ENCODE measurements at places on chromosomes 6 and 20.

- DNase-seq, result peak; percentile 61
These were observed 211.9 kb upstream of the RNF24 start for GRCh38 chr20:4227085-4227821.

- no peak for DNase-seq
These were observed 283.7 kb downstream of the BTBD3 start for GRCh38 chr20:12201289-12201991.

DNA sequence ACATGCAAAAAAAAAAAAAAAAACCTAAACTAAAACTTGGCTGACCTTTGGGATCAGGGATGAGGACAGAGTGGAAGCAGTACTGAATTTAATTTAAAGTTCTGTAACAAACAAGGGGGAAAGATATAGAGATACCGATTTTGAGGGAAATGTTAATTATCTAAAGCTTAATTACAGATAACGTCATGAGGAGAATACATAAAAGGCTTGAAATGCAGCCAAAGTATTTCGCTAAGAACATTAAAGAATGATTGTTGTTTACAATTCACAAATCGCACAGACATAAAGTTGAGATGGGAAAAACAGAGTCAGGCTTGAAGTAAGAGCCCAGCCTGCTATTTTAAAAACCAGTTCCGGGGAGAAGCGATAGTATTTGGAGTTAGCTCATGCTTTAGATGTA, 208.0 kb upstream of the SASH1 start:
- no peak for DNase-seq

- DNase-seq, result no peak
These were observed 192.5 kb upstream of the MCHR2 start for GRCh38 chr6:100186552-100186951.

DNA sequence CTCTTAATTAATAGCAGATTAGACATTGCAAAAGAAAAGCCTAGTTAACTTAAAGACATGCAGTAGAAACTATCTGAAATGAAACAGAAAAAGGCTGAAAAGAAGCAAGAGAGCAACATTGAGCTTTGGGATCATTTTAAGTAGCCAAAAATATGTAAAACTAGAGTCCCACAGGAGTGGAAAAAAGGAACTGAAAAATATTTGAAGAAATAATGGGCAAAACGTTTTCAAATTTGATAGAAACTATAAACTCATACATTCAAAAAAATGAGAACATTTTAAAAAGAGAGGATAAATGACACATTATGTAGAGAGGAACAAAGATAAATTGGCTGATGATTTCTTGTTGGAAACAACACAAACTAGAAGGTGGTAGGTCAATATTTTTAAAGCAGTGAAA, 166.1 kb upstream of the AKAP12 start:
- DNase-seq, result no peak

DNA sequence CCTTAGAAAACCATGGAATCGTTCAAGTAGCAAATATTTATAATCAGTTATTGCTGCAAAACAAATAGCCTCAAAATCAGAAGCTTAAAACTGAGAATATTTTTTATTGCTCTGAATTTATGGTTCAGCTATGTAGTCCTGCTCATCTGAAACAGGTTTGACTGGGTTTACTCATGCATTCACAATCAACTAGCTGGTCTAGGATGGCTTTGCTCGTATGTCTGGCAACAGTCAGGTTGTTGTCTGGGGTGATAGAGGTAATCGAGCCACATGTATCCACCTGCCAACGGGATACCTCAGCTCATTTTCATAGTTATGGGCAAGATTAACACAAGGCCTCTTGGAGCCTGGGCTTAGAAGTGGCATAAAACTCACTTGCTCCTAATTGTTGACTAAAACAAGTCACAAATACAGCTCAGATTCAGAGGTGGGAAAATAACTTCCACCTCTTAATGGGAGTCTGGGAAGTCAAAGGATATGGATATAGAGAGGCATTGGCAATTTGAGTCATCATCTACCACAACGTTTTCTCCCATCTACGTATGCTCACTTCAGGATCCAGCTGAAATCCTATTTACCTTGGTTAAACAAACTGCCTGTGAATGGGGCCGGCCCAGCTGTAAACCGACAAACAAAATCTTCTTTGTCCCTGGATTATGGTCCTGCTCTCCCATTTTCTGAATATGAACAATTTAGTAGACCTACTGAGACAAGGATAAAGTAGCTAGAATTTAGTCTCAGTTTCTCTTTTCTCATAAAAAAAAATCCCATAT, 54.5 kb upstream of the TENT5A start:
- no peak for DNase-seq

DNA sequence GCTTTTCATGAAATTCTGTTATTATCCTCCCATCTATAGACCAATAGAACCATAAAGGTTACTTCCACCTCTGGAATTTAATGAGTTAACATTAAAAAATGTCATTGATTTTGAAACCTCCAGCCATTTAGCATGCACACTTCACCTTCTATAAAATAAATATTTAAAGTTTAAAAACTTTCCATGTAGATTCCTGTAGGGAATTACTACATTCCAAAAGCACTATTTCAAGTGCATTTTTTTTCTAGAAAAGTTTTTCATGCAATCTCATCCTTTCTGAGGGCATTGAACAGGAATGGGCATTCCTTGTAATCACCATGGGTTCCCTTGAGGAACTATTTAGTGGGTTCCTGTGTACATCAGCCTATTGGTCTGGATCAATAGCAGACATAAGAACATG, 253.8 kb upstream of the RIN2 start:
- DNase-seq, result no peak
